ENCODE measurements at places on chromosomes 2 and 18.

DNA sequence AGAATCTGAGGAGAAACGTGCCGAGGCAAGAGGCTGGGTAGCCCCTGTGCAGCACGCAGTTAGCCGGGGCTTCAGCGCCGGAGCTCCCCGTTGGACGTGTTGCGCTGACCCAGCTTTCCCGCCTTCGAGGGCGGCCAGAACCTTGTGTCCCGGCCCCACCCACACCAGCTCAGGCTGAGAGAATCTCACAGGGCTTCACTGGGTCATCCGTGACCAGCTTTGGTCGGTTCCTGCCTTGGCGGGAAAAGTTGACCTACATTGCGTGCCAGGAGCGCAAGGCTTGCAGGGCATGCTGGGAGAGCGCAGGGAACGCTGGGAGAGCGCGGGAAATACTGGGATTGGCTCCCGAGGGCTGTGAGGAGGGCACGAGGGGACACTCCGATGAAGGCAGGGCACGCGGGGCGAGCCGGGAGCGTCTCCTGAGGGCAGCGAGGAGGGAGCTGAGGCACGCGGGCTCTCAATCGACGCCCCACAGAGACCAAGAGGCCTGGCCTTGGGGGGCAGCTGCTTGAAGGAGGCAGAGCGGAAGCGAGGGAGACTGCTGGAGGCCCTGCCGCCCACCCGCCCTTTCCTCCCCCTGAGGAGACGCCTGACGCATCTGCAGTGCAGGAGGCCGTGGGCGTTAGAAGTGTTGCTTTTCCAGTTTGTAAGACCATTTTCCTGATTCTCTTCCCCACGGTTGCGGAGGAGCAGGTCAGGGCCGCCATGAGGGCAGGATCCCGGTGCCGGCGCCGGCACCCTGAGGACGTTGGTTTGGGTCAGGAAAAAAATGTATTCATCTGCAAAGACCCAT, at the start of gene C18orf63:
Gene C18orf63 (plus strand): TSS at position 376 of the 793 bp plus-strand sequence. CDS start 2,027 bp downstream, outside the sequence.
- no peak for DNase-seq

GRCh38 chr2:105723431-105723830, 21.3 kb upstream of the NCK2 start:
- no peak for DNase-seq

GRCh38 chr2:11771971-11772615, 25.7 kb downstream of the LPIN1 start:
- DNase-seq, result no peak

GRCh38 chr18:45724601-45725000, 620 bp downstream of the SLC14A1 start:
- DNase-seq, result no peak

- DNase-seq, result no peak
Measured at GRCh38 chr2:39608263-39608575, 57.5 kb upstream of the TMEM178A start.

- no peak for DNase-seq
Measured at GRCh38 chr2:28465148-28465885, 30.5 kb upstream of the PLB1 start.

DNA sequence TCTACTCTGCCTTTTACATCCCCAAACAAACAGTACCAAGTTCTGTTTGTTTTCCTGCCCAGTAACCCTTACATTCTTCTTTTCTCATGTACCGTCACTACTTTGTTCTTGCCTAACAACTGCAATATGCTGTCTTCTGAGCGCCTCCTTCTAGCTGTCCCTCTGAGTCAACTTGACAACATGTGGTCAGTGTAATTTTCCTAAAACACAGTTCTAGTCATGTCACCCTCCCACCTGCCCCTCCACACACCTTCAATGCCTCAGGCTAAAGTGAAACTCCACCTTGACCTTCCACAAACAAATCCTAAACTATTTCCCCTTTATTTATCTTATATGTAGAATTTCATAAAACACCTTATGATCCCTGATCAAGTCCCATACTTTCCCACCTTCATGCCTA, 124.6 kb upstream of the CD302 start:
- no peak for DNase-seq

DNA sequence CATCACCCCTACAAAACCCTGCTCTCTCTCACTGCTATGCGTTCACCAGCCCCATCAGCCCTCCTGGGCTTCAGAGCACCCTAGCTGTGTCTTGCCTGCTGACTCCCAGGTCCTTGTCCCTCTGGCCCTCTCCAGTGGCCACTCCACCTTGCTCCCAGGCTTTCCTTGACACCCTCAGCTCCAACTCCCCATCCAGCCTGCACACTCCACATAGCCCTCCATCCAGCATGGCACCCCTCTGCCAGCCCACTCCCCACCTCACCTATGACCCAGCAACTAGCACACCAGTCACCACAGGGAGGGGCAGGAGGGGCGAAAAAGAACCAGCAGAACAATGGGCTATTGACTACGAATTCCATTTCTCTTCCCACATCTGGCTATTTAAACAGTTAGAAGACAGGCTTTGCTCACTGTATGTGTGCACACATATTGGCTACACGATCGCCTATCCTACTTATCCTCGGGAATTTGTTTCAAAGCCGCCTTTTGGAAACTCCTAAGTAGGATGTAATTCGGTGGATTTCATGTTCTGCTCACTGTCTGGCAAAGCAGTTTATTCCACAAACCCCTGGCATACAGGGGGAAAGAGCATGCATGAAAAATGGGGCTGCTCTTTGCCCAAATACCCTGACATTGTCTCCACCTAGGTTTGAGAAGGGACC, 195.3 kb downstream of the SMAD2 start:
- no peak for DNase-seq

GRCh38 chr2:120365236-120365793, 19.4 kb downstream of the INHBB start:
- no peak for DNase-seq

- DNase-seq, result no peak
Measured at GRCh38 chr18:46461993-46462392, 195.0 kb downstream of the LOXHD1 start.

GRCh38 chr2:126775300-126775985, 119.5 kb downstream of the GYPC start:
- DNase-seq, result no peak

GRCh38 chr2:128867311-128867710, 548.6 kb upstream of the HS6ST1 start:
- no peak for DNase-seq

DNA sequence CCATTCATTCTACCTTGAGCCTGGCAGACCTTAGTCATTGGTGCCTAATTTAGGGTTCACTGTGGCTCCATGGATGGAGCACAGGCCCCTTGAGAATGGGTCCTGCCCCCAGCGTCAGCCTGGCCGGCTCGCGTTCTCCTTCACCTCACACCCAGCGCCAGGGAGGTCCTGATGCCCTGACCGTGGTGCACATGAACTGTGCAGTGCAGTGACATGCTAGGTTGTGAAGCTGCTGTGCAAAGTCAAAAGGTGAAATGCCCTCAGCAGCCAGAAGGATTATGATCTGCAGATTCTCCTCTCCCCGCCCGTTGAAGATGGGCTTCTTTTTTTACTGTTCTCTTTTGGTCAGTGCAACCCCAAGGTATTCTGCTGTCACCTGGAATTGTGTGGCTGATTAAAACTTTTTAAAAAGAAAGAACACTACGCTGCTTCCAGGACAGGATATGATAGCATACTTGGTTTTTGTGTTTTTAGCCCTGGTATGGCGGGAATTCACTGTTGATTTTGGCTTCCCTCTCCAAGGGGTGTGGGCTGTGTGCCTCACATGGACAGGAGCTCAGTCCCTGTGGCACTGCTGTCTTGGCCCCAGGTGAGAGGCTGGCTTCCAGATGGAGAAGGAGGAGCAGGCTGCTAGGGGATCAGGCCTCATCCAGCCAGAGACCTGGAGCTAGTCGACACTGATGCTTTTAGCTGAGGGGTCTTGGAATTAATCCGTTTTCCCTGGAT, 49.4 kb upstream of the MCFD2 start:
- DNase-seq, result no peak

Measured in DMS153 (cell line).